ENCODE measurements at places on chromosomes 4 and X. TPM values are rescaled to one million over a fixed set of nuclear protein-coding genes. Genes with fewer than 3 reads are reported as not detected.

The CT45A9 gene
- total RNA-seq: not detected

The MAGEA1 gene
- total RNA-seq: not detected

The GUCY1A1 gene
- total RNA-seq: 0.44 TPM

The JCHAIN gene
- total RNA-seq: 8.9 TPM

The NR0B1 gene
- not detected for total RNA-seq

The AMER1 gene
- total RNA-seq: 5.7 TPM

The NALF2 gene
- total RNA-seq: 0.16 TPM

The RHOXF2B gene
- total RNA-seq: 0.16 TPM

GRCh38 chr4:108034565-108034964 lies 44.9 kb downstream of the HADH start:
- no peak for DNase-seq

DNA sequence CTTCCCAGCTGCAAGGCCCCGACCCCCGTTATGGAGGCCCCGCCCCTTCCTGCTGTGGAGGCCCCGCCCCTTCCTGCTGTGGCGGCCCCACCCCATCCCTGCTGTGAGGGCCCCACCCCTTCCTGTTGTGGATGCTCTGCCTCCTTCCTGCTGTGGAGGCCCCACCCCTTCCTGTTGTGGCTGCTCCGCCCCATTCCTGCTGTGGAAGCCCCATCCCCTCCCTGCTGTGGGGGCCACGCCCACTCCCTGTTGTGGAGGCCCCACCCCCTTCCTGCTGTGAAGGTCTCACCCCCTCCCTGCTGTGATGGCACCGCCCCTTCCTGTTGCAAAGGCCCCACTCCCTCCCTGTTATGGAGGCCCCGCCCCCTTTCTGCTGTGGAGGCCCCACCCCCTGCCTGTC lies 104.9 kb upstream of the PSAPL1 start:
- DNase-seq: peak; percentile 78

DNA sequence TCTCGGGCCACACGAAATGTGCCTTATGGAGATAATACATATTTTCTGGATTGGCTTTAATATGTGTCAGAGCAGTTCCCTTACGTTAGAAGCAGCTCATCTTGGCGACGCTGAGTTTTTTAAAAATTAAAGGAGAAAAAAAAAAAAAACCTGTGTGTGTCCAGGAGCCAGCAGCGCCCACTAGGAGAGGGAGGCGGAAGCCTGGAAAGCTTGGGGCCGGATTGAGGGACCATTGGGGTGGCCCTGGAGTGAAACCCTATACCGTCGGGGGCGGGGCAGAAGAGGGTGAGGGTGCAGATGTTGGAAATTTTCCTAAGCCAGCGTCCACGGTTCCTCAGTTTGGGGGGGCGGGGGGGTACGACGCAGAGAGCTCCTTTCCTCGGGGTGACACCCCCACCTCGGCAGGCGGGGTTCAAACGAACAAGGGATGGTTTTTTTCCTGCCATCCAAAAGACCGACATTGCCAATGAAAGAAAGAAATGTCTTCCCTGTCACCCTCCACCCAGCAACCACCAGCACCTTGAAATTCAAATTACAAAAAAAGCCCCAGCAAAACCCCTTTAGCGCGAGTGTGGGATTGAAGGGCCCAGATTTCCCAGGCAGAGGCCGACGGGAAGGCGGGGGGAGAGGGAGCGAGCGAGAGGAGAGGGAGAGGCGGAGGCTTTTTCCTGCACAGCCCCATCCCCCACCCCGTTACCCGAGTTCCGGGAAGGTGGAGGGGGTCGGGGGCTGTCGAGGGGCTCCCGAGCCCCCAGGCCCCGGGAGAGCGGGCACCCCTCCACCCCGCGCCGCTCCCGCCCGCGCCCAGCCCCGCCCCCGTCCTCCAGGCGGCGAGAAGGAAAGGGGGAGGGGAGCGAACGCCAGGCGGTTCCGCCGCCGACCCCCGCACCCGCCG lies 859 bp downstream of the SMARCA1 start:
- no peak for DNase-seq

DNA sequence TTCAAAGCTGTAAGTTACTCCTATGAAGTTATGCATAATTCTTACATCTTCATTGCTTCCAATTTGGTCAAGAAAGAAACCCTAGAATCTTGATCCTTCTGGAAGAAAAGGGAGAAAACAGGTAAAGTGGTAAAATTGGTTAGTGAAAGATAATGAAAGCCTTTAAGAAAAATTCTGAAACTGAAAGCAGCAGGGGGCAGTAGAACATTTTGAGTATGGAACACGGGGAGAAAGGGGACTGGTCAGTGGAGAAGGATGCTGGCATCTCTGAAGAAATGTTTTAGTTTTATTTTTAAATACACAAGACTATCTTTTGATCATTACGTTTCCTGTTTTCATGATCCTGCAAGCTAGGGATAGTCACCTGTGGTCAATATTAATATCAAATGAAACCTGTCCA lies 54.3 kb downstream of the SLIT2 start:
- DNase-seq: no peak

DNA sequence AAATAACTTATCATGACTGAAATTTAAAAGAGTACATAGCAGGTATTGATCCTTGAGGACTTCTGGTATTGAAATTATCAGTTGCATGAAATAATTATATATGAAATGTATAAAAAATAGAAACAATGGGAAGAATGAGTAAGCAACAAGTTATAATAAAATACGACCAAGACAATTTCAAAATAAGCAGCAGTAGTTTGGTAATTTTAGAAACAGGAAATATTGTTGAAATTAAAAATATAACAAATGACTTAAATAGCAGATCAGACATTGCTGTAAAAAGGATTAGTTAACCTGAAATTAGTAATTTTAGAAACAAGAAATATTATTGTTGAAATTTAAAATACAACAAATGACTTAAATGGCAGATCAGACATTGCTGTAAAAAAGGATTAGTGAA lies 152.3 kb downstream of the BTC start:
- no peak for DNase-seq

- no peak for DNase-seq
Measured at GRCh38 chr4:93480452-93480851, 348.1 kb upstream of the ATOH1 start.

GRCh38 chr4:81796790-81797528 lies 325.3 kb upstream of the RASGEF1B start:
- no peak for DNase-seq

DNA sequence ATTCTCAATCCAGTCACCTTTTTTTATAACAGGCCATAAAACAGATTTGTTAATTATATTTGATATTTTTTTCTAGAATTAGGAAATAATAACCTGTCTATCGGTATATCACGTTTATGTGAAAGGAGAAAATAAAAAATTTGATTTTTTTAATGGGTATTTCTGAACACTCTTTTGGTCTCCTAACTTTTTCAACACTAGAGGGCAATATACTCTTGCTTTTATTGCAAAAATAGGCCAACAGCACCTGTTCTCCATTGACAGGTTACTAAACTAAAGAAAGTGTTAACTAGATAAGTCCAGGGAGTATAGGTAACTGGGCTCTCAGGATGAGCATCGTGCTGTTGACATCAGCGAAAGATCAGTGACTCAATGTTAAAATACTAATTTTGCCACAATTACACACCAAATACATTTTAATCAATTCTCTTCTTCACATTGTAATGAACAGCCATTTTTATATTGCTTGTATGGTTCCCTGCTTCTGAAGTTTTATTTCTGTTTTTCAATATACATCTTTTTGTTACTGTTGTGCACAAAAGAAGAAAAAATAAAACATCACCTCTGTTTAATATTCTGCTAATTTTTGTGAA lies 22.8 kb downstream of the NDST4 start:
- no peak for DNase-seq

- DNase-seq: no peak
Measured at GRCh38 chr4:70515367-70516250, 2.8 kb upstream of the AMTN start.

DNA sequence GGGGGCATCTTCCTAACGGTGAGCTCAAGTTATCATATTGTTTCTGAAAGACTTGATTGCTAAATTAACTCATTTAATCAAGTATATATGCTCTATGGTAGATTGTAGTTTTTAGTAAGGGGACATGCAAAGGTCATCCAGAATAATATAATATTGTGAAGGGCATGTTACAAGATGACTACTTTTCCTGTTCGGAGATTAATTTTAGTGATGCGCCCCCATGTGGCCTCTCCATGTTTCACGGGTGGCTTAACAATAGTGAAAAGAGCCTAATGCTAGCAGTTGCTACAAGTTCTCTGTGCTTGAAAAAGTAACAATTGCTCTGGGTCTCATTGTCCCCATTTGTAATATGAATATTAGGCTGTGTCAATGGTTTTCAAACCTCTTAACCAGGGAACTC lies 12.2 kb downstream of the SMPX start:
- peak; percentile 10 for DNase-seq

DNA sequence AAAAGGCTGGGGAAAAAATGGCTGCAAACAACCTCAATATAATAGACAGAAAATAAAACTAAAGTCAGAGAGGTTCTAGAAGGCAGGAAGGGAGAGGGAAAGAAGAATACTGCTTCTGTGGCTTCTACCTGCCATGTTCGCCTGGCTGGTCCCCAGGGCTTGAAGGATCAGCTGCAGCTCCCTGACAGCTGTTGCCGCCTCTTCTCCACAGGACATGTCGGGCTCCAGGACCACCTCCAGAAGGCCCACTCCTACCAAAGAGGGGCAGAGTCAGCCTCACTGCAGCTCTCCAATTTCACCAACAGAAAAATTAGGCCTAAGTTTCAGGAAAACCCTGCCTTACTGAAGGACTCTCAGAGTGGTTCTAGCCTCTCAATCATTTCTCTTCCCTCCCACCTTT lies 44.9 kb downstream of the GATB start:
- DNase-seq: no peak
